ENCODE measurements at places on chromosomes 4 and X. TPM values are rescaled to one million over a fixed set of nuclear protein-coding genes. Genes with fewer than 3 reads are reported as not detected.
A peak's percentile ranks its signal among the peaks of the same experiment; 100 is the strongest.

The MAGEA12 gene
- total RNA-seq = not detected

The PRR32 gene
- not detected for total RNA-seq

The ARHGAP36 gene
- 0.93 TPM for total RNA-seq

DNA sequence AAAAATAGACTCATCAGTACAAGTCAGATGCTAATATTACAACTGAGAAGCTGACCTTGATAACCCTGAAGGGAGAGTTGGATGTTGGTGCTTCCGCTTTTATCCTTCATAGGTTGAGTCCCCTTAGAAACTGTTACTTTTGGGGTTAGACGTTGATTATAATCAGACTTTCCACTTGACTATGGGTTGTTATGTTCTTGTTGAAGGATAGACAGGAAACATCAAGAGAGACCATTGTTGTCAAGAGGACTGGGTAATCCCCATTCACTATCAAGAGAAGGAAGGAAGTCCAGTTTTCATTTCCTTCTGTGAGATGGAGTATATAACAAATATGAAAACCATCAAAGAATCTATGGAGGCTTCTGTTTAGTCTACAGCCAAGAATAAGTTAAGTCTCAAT is 229.9 kb upstream of the AFF2 start:
- DNase-seq = no peak
- H3K27ac ChIP-seq = no peak overlapping the region
- no peaks in the 10 kb centered on the region for H3K36me3 ChIP-seq
- no peaks in the 10 kb centered on the region for H3K27me3 ChIP-seq

- no peak overlapping the region for H3K4me3 ChIP-seq
- H3K27ac ChIP-seq = no peak overlapping the region
- H3K27me3 ChIP-seq = no peaks in the 10 kb centered on the region
- DNase-seq = peak; percentile 81
- no peaks in the 10 kb centered on the region for H3K36me3 ChIP-seq
- peaks cover 5% of the 10 kb centered on the region for H3K4me1 ChIP-seq
Observed at GRCh38 chr4:87353592-87353991, 30.9 kb upstream of the HSD17B13 start.

GRCh38 chrX:26409636-26410035 is 193.7 kb downstream of the MAGEB5 start:
- no peak for DNase-seq
- no peaks in the 10 kb centered on the region for H3K4me1 ChIP-seq
- H3K36me3 ChIP-seq = no peaks in the 10 kb centered on the region
- H3K4me3 ChIP-seq = no peak overlapping the region

DNA sequence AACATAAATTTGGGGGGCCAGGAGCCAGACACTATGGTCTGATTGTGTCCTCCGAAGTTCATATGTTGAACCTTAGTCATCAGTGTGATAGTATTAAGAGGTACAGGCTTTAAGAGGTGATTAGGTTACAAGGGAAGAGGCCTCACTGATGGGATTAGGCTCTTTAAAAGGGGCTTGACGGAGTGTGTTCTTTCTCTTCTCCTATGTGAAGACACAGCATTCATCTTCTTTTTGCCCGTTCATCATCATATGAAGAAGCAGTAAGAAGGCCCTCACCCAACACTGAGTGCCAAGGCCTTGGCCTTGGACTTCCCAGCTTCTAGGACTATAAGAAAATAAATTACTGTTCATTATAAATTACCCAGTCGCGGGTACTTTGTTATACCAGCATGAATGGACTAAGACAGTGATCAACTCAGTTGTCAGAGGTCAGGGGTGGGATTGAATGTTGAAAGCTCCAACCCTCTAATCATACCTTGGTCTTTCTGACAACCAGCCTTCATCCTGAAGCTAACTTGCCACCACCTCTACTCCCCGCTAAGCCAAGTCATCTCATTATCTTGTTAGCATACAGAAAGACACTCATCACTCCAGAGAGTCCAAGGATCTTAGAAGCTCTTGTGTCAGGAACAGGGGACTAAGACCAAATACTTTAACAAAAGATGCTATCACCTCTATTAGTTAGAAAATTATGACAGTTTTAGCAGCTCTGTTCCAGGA is 543.4 kb upstream of the DIPK2B start:
- no peak overlapping the region for H3K4me3 ChIP-seq
- H3K27me3 ChIP-seq = no peaks in the 10 kb centered on the region
- H3K27ac ChIP-seq = no peak overlapping the region
- peaks cover 20% of the 10 kb centered on the region for H3K36me3 ChIP-seq

- DNase-seq = no peak
- H3K27me3 ChIP-seq = no peaks in the 10 kb centered on the region
- H3K4me1 ChIP-seq = no peaks in the 10 kb centered on the region
- no peak overlapping the region for H3K27ac ChIP-seq
- no peak overlapping the region for H3K4me3 ChIP-seq
Observed at GRCh38 chr4:2685541-2685940, 70.6 kb downstream of the TNIP2 start.

GRCh38 chr4:23782778-23783437 is 106.9 kb downstream of the PPARGC1A start:
- DNase-seq = no peak
- H3K4me3 ChIP-seq = no peak overlapping the region
- no peaks in the 10 kb centered on the region for H3K27me3 ChIP-seq
